ENCODE measurements at places on chromosomes 11 and 22. TPM values are rescaled to one million over a fixed set of nuclear protein-coding genes. Genes with fewer than 3 reads are reported as not detected.

DNA sequence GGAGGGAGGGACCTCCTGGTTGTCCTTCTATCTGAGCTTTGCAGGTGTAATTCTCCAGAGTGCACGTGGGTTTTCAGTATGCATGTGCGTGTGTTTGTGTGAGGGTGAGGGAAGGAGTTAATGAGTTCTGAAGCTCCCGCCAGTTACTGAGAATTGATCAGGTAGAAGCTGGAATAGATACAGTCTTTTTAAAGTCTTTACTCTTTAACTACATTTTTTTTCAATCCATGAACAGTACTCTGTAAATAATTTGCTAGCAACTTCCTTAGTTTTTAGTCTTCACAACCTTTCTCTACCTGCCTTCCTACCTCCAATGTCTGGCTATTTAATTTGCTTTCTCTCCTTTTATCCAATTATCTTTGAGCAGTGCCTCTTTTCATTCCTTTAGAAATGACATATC, 25.5 kb downstream of the ARHGAP42 start:
- H3K4me1 ChIP-seq, result no peaks in the 10 kb centered on the region
- H3K36me3 ChIP-seq, result no peaks in the 10 kb centered on the region
- H3K4me3 ChIP-seq, result no peak overlapping the region
- DNase-seq, result no peak
- no peaks in the 10 kb centered on the region for H3K27me3 ChIP-seq

GRCh38 chr22:49626361-49627216, 201.1 kb downstream of the BRD1 start:
- no peak overlapping the region for H3K27ac ChIP-seq
- no peak for DNase-seq
- H3K36me3 ChIP-seq, result no peaks in the 10 kb centered on the region
- no peaks in the 10 kb centered on the region for H3K4me1 ChIP-seq
- H3K4me3 ChIP-seq, result no peak overlapping the region
- no peaks in the 10 kb centered on the region for H3K27me3 ChIP-seq

DNA sequence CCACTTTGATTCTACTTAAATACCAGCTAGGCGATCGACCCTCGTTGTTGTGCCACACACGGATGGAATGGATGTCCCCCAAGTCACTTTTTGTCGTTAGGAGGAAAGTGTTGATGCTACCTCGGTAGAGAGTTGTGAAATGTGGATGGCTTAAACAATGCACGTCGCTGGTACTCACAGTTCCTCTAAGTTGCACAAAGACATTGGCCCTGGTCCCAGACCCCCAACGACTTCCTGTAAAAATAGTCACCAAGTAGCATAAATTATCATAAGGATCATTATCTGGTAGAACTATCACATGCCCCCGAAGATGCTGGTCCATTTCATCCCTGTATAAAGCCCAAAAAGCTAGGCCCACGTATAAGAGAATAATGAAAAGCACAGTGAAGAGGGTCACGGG, 3.8 kb downstream of the PKDREJ start:
- no peak overlapping the region for H3K4me3 ChIP-seq
- peaks cover 74% of the 10 kb centered on the region for H3K27me3 ChIP-seq
- peaks cover 9% of the 10 kb centered on the region for H3K4me1 ChIP-seq
- H3K27ac ChIP-seq, result no peak overlapping the region
- no peak for DNase-seq
- H3K36me3 ChIP-seq, result peaks cover 15% of the 10 kb centered on the region

DNA sequence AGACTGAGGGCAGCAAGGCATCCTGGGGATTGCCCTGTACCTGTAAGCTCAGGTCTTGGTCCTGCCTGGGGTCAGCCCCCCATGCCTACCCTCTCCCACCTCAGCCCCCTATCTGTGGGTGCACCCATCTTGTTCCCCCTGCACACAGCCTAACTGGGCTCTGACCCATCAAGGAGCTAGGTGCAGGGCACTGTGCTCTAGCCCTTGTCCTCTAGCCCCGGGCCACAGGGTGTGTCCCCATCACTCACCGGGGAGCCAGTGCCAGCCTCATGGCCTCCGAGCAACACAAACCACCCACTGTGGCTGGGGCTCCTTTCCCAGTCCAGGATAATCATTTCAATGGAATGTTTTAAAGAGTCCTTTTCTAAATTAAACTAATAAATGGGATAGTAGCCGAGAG, 293.9 kb upstream of the PLET1 start:
- H3K4me1 ChIP-seq, result no peaks in the 10 kb centered on the region
- H3K27ac ChIP-seq, result no peak overlapping the region
- no peak for DNase-seq
- H3K36me3 ChIP-seq, result no peaks in the 10 kb centered on the region
- H3K4me3 ChIP-seq, result no peak overlapping the region
- H3K27me3 ChIP-seq, result peaks cover 7% of the 10 kb centered on the region

DNA sequence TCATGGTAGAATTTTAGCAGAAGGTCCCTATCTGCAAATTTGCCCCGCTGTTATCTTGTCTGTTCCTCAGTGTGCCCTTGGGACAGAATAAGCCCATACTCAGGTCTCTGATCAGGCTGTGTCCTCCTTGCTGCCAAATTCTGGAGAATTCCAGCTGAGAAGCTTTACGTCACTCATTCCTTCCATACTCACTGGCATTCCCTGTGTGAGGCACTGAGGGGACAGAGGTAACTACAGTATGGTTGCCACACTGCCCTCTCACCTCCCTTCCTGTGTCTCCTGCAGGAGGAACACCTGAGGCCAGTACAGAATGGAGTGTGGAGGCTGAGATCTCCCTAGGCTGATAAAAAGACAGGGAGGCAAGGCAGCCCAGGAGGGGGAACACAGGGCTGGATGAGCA, 31.5 kb downstream of the SHISA8 start:
- H3K4me3 ChIP-seq, result no peak overlapping the region
- H3K4me1 ChIP-seq, result no peaks in the 10 kb centered on the region
- no peak for DNase-seq

DNA sequence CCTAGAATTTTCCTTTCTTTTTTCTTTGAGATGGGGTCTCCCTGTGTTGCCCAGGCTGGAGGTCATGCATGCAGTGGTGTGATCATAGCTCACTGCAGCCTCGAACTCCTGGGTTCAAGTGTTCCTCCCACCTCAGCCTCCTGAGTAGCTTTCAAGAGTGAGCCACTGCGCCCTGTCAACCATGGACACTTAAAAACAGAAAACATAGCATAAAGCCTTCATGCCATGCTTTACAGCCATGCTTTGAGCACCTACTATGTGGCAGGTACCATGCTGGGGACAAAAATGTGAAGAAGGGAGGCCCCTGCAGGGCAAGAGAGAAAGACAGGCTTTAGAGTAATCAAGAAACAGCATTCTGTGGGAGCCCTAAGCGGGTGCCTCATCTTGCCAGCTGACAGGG, 13.7 kb upstream of the GNB1L start:
- no peak for DNase-seq
- H3K4me3 ChIP-seq, result no peak overlapping the region
- no peaks in the 10 kb centered on the region for H3K27me3 ChIP-seq
- H3K27ac ChIP-seq, result no peak overlapping the region
- H3K36me3 ChIP-seq, result no peaks in the 10 kb centered on the region

- H3K36me3 ChIP-seq, result no peaks in the 10 kb centered on the region
- no peaks in the 10 kb centered on the region for H3K4me1 ChIP-seq
- DNase-seq, result no peak
- H3K27ac ChIP-seq, result no peak overlapping the region
- H3K27me3 ChIP-seq, result peaks cover 24% of the 10 kb centered on the region
Measured at GRCh38 chr11:15136166-15136565, 21.4 kb downstream of the INSC start.

GRCh38 chr22:40281717-40282116, 64.6 kb upstream of the ADSL start:
- H3K4me3 ChIP-seq, result no peak overlapping the region
- peaks cover 36% of the 10 kb centered on the region for H3K4me1 ChIP-seq
- H3K27ac ChIP-seq, result no peak overlapping the region

GRCh38 chr11:63683133-63683991, 2.1 kb downstream of the RTN3 start:
- H3K4me1 ChIP-seq, result peaks cover 32% of the 10 kb centered on the region
- H3K4me3 ChIP-seq, result peak overlapping the region; percentile 89
- H3K36me3 ChIP-seq, result no peaks in the 10 kb centered on the region
- DNase-seq, result no peak

DNA sequence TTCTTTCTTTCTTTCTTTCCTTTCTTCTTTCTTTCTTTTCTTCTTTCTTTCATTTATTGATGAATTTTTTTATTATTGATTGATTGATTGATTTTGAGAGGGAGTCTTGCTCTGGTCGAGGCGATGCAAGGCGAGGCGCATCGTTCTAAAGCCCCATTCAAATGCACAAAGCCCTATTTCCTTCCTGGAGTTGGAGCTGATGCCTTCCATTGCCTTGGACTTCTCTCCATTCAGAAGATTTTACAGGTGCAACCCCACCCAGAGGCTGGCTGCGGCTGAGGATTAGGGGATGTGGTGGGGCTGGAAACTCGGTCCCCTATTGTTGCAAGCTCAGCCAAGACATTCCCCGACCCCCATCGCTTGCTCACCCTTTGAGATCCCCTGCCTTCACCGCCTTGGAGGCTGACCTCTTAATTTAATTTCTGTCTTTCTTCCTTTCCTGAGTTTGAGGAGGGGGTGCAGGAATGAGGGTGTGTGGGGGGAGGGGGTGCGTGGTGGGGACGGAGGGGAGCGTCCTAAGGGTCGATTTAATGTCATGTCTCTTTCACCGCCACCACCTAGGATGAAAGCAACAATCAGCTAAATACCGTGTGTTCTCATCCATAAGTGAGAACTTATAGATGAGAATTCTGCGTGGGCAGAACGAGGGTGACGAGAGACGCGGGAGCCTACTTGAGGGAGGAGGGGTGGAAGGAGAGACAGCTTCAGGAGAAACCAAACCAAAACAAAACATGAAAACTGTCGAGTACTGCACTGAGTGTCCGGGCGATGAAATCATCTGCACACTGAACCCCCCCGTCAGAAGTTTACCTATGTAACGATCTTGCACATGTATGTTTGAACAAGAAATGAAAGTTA, 3913.9 kb upstream of the OR11H1 start:
- DNase-seq, result no peak
- no peak overlapping the region for H3K27ac ChIP-seq
- H3K4me1 ChIP-seq, result no peaks in the 10 kb centered on the region
- no peak overlapping the region for H3K4me3 ChIP-seq
- H3K27me3 ChIP-seq, result no peaks in the 10 kb centered on the region
- peaks cover 21% of the 10 kb centered on the region for H3K36me3 ChIP-seq

DNA sequence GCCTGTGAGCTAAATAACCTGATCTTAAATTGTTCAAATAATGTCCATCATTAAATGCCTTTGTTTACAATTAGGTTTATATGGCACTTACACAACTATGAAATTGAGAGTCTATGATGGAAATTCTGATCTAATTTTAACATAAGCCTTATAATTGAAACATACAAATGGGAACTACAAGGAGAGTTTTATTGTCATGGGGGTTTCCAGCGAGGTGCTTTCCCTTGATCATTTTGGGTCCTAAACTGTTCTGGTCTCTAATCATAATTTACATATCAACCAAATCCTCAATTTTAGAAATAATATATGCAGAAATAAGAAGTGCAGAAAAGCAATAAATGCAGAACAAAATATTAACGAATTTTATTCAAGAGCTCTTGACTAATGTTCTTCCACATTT, 44.9 kb downstream of the RRAS2 start:
- H3K36me3 ChIP-seq, result peaks cover 5% of the 10 kb centered on the region
- peaks cover 29% of the 10 kb centered on the region for H3K4me1 ChIP-seq
- H3K4me3 ChIP-seq, result no peak overlapping the region

DNA sequence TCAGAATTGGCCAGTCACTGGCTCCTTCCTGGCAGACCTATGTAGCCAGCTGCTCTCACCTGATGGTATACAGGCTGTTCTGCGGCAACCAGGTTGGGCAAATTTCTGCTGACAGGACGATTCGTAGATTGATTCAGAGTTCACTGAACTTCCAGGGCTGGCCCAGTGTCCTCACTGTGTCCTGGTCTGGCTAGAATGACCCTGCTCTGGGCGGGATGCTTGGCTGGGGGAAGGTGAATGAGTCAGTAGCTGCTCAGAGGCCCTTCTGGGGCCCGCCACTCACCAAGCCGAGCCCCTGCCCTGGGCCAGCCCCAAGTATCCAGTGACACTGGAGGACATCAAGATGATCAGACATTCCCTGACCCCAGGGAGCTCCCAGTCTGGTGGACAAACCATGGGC, 62.9 kb upstream of the WNT11 start:
- no peak for DNase-seq
- H3K4me3 ChIP-seq, result no peak overlapping the region
- H3K27ac ChIP-seq, result no peak overlapping the region
- no peaks in the 10 kb centered on the region for H3K27me3 ChIP-seq
- H3K36me3 ChIP-seq, result no peaks in the 10 kb centered on the region

GRCh38 chr11:24622262-24622661, 125.4 kb downstream of the LUZP2 start:
- no peak overlapping the region for H3K4me3 ChIP-seq
- H3K36me3 ChIP-seq, result no peaks in the 10 kb centered on the region
- DNase-seq, result no peak

DNA sequence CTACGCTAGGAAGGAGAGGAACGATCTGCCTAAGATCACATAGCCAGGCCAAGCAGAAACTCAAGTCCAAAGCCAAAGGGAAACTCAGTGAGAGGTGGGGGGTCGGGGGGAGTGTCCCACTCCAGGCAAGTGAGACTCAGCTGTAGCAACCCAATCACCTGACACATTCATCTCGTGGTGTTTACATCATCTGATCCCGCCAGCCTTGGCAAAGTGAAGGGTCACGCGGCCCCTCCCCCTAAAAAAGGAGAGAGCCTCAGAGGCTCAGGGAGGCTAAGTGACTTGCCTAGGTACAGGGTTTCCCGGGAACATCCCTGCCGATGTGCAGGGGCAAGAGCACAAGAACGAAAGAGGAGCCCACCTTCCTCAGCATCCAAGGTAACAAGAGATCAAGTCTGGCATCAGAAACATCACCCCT, 21.5 kb downstream of the MYH9 start:
- H3K27me3 ChIP-seq, result no peaks in the 10 kb centered on the region
- H3K4me3 ChIP-seq, result peak overlapping the region; percentile 19
- H3K4me1 ChIP-seq, result peaks cover 88% of the 10 kb centered on the region
- H3K27ac ChIP-seq, result peak overlapping the region; percentile 93

GRCh38 chr11:115716601-115717529, 212.7 kb upstream of the CADM1 start:
- no peaks in the 10 kb centered on the region for H3K4me1 ChIP-seq
- DNase-seq, result no peak
- H3K36me3 ChIP-seq, result no peaks in the 10 kb centered on the region
- H3K4me3 ChIP-seq, result no peak overlapping the region
- no peak overlapping the region for H3K27ac ChIP-seq
- no peaks in the 10 kb centered on the region for H3K27me3 ChIP-seq

The IGLL1 gene
- 0.21 TPM for total RNA-seq

All from activated T-helper 2 cell treated with anti-CD3 and anti-CD28 coated beads, Interferon-gamma antibody, Interleukin-2, Interleukin-4, amounts not matched to agents 10 μg/mL and 5 μg/mL and 100 μg/mL, durations not matched to agents 14 hours and 24 hours and 36 hours (primary cell).